ENCODE measurements at places on chromosomes 7 and 10.

GRCh38 chr7:13265271-13265670 is 577.8 kb downstream of the ARL4A start:
- DNase-seq = no peak

DNA sequence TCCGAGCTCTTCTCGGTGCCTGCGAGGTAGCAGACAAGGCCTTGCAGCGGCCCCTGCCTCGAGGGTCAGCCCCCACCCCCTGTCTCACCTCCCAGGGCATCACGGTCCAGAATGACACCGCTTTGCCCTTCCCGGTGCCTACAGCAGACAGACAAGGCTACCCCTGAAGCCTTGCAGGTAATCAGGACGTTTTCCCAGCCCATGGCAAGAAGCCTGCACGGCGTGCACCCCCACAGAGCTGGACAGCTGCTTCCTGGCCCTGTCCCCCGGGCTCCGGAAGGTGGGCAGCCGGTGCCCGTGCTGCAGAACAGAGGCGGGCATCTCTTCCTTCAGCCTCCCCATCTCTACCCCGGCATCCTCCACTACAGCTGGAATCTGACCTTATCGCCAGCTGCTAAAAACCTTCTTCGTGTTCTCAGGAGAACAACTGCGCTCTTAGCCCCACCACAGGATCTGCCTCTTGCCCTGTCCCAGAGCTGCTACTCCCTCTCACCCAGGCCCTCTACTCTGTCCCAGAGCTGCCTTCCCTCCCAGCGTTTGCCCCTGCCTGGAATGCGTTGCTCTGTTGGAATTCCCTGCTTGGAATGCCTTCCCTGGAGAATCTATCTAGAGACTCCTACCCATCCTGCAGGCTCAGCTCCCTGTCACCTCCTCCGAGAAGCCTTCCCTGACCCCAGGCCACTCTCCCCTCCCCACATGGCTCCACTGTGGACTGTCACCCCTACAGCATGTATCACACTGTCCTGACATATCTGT is 4.7 kb downstream of the MYL10 start:
- DNase-seq = no peak

- no peak for DNase-seq
Measured at GRCh38 chr7:153943457-153943856, 108.7 kb upstream of the DPP6 start.

- no peak for DNase-seq
Measured at GRCh38 chr7:75878312-75878768, 494 bp upstream of the RHBDD2 start.

DNA sequence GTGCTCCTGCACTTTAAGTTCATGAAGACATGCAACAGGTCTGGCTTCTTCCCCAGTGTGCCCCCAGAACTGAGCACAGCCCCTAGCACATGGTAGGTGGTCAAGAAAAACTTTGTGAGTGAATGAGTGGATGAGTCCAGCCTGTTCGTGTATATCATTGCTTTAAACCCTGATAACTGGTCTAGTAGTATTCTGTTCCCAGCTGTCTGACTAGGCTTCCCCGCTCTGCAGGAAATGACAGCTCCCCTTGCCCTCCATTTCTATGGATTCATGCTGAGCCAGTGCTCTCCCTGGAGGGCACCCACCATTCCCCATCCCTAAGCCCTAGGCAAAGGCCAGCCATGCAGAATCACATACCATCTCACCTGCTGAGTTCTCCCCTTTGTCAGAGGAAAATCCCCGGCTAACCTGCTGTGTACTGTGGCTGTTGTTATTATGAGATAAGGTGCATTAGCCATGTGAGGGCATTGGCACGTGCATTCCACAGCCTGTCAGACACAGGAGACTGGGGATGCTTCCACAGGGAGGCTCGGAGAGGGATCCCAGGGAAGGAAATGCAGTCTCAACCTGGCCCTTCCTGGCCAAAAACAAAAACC is 698.9 kb downstream of the GRID1 start:
- no peak for DNase-seq

GRCh38 chr10:23474626-23475025 is 35.8 kb downstream of the OTUD1 start:
- DNase-seq = no peak

DNA sequence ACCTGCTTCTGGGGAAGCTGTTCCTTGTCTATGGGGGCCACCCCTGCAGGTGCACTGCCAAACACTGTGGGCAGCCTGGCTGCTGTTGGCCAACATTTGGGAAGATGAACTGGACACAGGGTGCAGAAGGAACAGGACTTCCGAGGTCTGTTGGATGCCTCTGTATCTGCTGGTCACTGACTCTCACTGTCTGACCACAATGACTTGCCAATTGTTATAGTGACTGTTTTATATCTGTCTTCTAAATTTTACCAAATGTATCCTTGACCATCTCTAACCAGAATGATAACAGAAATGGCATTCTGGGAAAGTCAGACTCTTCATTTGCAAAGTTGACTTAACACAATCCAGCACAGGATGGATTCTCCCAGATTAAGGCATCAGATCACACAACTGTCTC is 214.0 kb upstream of the PRSS58 start:
- no peak for DNase-seq

- DNase-seq = peak; percentile 25
Measured at GRCh38 chr10:27240212-27241009, at the start of gene ACBD5. ACBD5 (minus strand) TSS chr10:27240797; CDS start chr10:27240688, 109 bp downstream.

DNA sequence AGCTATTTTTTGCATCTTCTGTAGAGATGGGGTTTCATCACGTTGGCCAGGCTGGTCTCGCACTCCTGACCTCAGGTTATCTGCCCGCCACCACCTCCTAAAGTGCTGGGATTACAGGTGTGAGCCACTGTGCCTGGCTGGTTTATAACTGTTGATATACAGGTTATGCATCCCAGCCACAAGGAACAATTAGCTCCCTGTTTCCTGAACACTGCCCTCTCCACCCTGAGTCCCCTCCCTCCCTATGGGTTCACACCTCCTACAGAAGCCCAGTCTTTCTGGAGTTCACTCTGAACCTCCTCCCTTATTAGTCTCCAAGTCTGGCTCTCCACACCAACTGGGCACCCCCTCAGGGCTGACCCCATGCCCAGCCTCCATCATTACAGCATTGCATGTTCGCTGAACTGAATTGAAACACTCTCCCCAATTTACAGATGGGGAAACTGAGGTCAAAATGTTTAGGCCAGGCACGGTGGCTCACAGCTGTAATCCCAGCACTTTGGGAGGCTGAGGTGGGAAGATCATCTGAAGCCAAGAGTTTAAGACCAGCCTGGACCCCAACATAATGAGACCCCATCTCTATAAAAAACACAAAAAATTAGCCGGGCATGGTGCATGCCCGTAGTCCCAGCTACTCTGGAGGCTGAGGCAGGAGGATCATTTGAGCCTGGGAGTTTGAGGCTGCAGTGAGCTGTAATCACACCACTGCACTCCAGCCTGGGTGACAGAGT is 1.7 kb upstream of the CLIP2 start:
- no peak for DNase-seq

DNA sequence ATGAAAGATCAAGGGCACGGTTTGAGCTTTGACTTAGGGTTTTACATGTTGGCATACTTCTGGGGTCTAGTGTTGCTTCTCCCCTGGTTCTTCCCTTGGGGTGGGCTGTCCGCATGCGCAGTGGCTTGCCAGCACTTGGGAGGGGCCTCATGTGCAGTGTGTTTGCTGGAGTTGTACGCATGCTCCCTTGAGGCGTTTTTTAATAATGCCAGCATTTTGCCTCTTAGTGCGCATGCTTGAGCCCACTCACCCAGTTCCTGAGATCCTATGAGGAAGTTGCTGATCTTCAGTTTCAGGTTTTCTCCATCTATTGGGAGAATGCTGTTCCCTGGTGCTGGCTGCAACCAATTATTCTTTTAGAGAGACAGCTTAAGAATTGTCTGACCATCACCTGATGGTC is 113.4 kb upstream of the GPR141 start:
- DNase-seq = no peak

GRCh38 chr10:32956365-32957197 is 1.4 kb downstream of the ITGB1 start:
- DNase-seq = no peak

DNA sequence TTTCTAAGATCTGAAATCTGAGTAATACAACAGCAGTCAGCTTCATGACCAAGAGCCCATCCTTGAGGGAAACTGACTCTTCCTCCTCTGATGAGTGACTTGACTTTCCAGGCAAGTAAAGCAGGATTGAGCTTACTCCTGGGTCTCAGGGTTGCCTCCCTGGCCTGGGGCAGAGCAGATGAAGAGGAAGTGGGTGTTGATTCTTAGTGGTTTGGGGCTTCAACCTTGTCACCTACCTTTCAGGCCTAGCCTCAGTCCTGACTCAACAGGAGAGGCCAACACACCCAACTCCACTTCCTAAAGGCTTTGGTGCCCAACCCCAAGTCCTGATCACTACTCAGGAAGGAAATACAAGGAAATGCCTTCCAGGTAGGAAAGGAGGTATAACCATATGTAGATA is 54.1 kb downstream of the KCNMA1 start:
- no peak for DNase-seq

DNA sequence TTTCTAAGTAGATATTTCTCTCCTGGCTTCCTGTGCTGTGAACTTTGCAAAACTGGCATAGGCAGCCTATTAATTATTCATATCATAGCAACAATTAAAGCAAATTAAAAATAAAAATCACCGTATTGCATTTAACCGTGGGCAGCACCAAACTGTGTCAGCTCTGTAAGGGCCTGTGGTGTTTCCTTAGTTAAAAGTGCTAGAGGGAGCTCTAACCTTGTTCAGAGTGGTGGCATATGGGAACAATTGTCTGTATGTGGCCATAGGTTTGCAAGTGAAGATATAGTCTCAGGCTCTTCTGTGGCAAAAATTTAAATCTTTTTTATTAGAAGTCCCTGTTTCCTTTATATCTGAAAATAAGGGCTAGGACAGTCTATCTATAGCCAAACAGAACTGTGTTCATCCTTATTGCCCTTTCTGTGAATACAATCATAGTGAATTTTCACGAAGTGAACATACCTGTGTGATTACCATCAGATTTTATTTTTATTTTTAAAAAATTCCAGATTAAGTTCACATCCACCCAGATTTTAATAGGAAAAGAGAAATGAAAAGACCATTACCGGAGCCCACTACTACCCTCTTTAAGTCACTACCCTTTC is 92.6 kb downstream of the POLL start:
- no peak for DNase-seq

DNA sequence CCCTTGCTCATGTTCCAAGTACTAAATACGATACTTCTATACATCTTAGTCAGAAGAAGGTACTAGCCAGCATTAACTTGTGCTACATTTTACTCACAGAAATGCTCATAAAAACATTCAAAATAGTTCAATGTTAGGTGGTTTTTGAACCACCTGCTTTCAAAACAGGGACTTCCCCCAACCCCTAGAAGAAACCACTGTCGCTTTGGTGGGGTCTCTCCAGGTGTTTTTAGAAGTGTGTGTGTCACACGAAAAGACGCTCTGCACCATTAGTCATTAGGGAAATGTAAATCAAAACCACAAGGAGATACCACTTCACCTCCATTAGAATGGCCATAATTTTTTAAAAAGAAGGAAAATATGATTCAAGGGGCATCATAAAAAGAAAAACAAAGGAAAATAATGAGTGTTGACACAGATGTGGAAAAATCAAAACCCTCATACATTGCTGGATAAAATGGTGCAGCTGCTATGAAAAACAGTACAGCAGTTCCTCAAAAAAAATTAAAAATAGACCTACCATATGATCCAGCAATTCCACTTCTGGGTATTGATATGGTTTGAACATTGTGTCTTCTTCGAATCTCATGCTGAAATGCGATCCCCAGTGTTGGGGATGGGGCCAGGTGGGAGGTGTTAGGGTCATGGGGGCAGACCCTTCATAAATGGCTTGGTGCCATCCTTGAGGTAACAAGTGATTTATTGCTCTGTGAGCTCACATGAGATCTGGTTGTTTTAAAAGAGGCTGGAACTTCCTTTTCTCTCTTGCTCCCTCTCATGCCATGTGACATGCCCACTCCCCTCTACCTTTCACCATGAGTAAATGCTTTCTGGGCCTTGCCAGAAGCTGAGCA is 74.2 kb downstream of the MALSU1 start:
- no peak for DNase-seq

DNA sequence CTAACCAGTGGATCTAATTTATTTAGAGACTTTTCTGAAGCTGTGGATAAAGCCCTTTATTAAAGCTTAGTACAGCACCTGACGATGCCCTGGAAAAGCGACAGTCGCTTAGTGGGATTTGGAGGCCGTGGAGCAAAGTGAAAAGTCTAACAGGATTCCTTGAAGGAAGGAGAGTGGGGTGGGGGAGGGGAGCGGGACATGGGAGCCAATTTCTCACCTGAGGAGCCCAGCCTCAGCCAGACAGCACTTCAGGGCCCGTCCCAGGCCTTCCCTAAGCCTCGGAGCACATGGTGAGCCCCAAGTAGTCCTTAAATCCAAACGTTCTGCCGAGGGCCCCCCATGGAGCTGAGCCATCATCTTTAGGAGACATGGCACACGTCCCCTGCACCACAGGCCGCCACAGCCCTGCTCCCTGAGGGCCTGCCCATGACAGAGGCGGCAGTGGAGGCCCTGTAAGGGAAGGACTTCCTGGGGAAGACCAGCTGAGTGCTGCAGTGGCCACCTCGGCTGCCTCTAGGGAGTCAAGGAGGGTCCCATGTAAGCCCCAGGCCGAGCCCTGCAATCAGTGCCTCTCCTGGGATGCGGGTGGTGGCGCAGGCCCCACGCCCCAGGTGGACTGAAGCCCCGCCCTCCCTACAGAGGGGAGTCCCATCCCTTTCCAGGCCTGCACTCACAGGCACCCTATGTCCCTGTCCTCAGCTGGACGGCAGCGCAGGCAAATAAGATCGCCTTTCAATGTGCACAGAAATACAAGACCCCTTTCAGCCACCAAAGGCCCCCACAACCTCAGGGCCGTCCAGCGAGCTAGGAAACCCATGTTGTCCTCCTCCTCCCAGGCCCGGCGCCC is 187.0 kb downstream of the MAD1L1 start:
- no peak for DNase-seq

DNA sequence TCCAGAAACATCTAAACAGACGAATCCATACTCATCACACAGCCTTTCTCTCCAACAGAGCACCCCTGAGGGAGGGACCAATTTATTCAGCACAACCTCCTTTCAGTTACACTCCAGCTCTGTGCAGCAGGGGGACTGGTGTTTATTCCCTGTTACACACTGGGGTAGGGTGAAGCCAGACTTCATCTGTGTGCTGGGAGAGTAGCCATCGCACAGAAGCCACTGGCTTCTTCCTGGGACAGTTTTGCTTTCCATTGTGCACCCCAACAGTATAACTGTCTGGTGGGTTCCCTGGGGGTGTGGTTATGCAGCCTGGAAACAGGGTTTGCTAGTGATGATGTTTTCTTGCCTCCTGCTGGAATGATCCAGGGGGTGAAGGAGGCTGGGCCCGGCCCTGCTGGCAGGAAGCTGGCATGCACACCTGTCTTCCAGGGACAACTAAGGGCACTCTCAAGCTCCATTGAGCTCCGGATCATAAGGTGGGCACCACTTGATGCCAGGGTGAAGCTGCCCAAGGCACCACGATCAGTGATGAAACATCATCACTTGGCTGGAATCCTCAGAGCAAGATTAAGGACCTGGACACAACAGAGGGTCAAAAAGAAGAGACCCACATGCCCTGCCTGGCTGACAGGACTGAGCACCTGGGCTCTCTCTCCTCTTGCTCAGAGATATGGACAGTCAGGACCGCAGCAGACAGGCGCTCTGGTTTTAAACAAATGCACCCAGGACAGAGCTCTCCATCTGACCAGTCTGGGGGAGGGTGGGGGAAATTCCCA is 293.2 kb downstream of the GRID1 start:
- no peak for DNase-seq
